ENCODE measurements at places on chromosomes 12 and 14.
A peak's percentile ranks its signal among the peaks of the same experiment; 100 is the strongest.

DNA sequence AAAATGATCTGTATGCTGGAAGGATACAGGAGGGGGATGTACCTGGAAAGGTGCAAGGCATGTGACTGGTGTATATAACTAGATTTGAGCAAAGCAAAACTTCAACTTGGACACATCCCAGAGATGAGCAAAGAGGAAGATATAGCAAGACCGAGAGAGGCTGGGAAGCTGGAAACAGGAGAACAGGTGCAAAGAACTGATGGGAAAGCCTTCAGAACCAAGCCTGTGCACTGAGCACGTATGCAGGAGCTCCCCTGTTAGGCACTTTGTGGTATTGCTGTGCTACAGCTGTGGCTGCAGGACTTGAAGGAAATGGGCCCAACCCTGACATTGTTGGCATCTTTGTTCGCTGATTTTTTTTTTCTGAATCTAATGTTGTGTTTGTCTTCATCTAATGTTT, 120.7 kb upstream of the PWP1 start:
- no peak for DNase-seq
- no peaks in the 10 kb centered on the region for H3K36me3 ChIP-seq
- H3K4me1 ChIP-seq = peaks cover 2% of the 10 kb centered on the region
- no peak overlapping the region for H3K4me3 ChIP-seq
- H3K27ac ChIP-seq = no peak overlapping the region

GRCh38 chr12:108861878-108862587, 4.7 kb upstream of the SSH1 start:
- no peaks in the 10 kb centered on the region for H3K36me3 ChIP-seq
- DNase-seq = no peak
- H3K4me3 ChIP-seq = peak overlapping the region; percentile 4
- H3K27me3 ChIP-seq = peaks cover 2% of the 10 kb centered on the region
- H3K4me1 ChIP-seq = peaks cover 21% of the 10 kb centered on the region
- no peak overlapping the region for H3K27ac ChIP-seq

DNA sequence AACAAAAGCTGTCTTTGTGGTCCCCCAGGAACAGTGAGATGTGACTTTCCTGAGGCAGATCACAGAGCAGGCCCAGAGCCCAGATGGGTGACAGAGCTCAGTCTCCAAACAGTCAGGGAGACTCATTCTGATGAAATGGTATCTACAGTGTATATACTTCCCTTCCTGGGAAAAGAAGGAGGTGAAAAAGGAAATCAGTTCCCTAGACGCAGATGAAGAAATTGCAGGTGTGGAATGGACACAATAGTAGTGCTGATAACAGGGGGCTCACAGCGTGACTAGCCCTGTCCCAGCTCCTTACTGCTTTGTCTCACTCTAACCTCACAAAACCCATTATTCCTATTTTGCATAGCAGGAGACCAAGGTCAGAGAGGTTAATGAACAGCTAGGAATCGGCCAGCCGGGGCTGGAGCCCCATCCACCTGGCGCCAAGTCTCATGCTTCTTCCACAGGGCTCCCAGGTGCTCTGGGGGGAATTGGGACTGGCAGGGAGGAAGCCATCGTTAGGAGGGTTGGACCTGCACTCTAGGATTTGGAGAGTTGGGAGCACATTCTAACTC, 11.9 kb downstream of the KCNH3 start:
- peaks cover 28% of the 10 kb centered on the region for H3K27me3 ChIP-seq
- no peaks in the 10 kb centered on the region for H3K36me3 ChIP-seq
- H3K27ac ChIP-seq = no peak overlapping the region
- no peak overlapping the region for H3K4me3 ChIP-seq
- no peak for DNase-seq
- H3K4me1 ChIP-seq = peaks cover 14% of the 10 kb centered on the region

- H3K4me1 ChIP-seq = peaks cover 25% of the 10 kb centered on the region
- H3K27ac ChIP-seq = peak within 1 kb of the TSS; percentile 88
- H3K36me3 ChIP-seq = no peaks in the 10 kb centered on the region
These were observed at the start of the genes ATG2B and GSKIP for GRCh38 chr14:96362965-96363750. Gene ATG2B (minus strand): TSS chr14:96363341. CDS start chr14:96362976, 365 bp downstream. Gene GSKIP (plus strand): TSS chr14:96363526. CDS start chr14:96382248, 18,722 bp downstream.

DNA sequence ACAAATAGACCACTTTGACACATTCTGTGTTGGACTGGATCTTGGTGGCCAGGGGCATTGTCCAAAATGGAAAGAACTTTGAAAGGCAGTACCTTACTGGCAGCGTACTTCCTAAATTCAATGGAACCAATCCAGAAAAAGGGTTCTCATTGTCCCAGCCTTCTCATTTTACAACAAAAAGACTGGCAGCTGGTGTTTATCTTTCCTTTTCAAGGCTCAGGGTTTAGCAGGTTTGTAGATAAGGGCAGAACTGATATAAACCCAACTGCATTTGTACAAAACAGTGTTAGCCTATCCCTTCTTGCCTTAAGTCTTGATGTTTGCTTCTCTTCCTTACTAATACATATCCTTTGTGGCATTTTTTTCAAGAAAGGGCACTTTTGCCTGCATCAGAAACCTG, 7.7 kb downstream of the THAP2 start:
- no peaks in the 10 kb centered on the region for H3K27me3 ChIP-seq
- H3K4me3 ChIP-seq = no peak overlapping the region
- DNase-seq = no peak
- H3K27ac ChIP-seq = no peak overlapping the region

- H3K27ac ChIP-seq = no peak overlapping the region
- H3K27me3 ChIP-seq = peaks cover 4% of the 10 kb centered on the region
- no peaks in the 10 kb centered on the region for H3K4me1 ChIP-seq
These were observed 14.9 kb downstream of the CATSPERB start for GRCh38 chr14:91716999-91717398.

DNA sequence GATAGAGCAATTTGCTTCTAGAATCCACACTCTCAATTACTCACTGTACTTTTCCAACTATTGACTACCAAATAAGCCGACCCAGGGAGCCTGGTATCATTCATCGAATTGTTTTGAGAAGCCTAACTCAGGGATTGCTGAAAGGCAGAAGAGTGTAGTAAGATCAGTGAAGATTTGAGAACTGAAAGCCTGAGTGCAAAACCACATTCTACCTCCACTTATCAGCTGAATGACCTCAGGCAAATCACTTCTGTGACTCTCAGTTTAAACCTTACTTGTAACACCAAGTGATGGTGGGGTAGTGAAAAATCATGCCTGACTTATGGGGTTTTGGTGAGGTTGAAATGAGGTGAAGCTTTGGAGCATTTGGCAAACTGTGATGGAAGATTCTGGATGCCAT, 126.1 kb upstream of the MAX start:
- H3K36me3 ChIP-seq = peaks cover 3% of the 10 kb centered on the region
- peak overlapping the region; percentile 75 for H3K4me3 ChIP-seq
- no peak for DNase-seq
- H3K4me1 ChIP-seq = peaks cover 60% of the 10 kb centered on the region

All from memory B cell (primary cell).